ENCODE measurements at places on chromosomes 3 and 15.

DNA sequence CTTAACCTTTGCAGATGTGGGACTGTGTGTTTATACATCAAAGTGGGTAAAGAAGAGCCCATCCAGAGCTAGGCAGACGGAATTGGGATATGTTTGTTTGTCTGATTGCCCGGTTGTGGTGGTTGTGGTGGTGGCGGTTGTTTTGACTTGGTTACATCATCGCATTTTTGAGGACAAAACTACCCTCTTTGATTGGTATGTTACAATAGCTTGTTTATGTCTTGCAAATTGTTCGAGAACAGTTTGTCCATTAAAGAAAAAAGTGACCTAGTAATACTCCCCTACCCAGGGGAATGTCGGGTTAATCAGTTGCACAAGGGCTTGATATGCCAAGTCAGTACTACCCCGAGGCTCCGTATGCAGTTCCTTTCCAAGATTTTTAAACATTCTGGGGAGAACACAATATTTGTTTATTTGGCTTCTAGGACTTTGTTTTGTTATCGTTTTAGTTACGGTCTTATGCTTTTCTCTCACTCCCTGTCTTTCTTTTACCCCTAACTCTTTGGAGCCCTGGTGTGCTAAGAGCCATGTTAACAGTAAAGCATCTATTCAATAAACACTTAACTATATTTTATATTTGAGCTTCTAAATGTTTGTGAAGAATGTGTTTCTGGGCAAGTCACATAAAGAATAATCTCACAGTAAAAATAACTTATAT is 315.4 kb downstream of the LPP start:
- no peak for DNase-seq

DNA sequence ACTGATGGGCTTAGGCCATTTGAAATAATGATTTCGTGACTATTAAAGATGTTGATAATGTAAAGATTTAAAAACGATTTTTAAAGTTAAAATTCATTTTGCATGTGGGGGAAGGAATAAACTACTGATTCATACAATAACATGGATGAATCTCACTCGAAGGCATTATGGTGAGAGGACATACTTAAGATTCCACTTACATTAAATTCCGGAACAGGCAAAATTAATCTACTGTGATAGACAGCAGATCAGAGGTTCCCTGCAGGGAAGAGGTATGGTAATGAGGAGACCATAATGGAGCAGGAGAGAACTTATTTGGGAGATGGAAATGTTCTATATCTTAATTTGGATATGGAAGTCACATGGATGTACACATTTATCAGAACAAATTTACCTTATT is 28.4 kb upstream of the RAB6B start:
- DNase-seq = no peak

DNA sequence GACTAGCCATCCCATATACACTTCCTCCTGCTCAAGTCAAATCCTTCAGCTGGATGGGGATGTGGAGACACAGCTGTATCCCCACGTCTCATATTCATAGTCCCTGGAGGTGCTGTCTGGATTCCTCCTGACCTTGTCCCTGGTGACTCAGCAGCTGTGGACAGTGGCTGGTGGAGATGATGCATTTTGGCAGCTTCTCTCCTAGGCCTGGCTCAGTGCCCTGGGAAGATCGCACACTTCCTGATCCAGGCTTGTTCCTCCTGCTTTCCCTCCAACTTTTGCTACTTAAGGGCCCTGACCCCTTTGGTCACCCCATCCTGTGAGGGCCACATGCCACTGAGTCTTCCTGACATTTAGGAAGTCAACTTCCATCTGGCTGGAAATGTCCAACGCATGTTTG is 44.4 kb downstream of the ADAMTSL3 start:
- DNase-seq = peak; percentile 32

GRCh38 chr3:64321747-64322146 is 96.5 kb upstream of the PRICKLE2 start:
- DNase-seq = peak; percentile 6

GRCh38 chr15:41556677-41557076 is 2.3 kb upstream of the TYRO3 start:
- no peak for DNase-seq

DNA sequence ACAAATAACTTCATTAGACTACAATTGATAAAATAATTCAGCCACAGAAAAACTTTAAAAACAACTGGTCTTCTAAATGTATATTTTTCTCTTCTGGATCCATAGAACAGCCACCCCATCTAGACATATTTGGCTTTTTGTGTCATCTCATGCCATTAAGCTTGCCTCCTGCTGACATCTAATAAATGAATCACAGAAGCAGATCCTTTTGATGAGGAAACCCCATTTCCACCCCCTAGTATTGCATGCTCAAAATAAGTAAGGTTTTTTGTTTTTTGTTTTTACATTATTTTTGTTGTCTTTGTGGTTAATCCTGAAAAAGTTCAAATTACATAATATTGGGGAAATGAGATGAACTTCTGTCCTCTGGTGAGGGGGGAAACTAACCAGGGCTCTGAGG is 94.8 kb downstream of the DUT start:
- DNase-seq = no peak

DNA sequence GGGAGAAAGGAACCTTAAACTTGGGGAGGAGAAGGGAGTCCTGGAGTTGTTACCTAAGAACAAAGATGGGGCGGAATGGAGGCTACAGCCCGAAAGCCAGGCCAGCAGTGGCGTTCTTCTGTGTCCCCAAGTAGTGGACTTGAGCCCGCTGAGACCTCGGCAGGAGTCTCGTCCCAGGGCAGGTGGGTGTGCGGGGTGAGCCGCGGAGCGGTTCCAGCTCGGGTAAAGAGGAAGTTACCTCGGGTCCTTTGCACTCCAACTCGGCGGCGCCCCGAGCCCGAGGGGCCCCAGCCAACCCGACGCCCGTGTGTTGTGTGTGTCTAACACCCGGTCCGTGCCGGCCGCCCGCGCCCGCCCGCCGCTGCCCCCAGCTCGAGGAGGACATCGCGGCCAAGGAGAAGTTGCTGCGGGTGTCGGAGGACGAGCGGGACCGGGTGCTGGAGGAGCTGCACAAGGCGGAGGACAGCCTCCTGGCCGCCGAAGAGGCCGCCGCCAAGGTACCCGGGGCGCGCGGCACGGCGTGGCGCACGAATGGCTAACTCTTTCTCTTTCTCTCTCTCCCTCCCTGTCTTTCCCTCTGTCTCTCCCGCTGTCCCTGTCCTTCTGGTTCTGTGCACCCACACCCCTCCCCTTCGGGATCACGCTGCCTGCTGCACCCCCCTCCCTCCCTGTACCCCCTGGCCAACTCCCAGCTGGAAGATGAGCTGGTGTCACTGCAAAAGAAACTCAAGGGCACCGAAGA is 959 bp downstream of the TPM1 start:
- peak; percentile 48 for DNase-seq

- peak; percentile 45 for DNase-seq
Observed at GRCh38 chr3:141331377-141332318, 36.7 kb upstream of the ZBTB38 start.

DNA sequence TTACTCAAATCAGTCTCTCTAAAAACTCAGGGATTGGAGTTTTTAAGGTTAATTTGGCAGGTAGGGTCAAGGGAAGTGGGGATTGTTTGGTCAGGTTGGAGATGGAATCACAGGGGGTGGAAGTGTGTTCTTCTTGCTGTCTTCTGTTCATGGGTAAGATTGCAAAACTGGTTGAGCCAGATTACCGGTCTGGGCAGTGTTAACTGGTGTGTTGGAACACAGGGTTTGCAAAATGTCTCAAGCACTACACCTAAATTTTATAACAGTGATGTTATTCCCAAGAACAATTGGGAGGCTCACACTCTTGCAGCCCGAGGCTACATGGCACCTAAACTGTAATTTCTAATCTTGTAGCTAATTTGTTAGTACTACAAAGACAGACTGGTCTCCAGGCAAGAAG is 425.4 kb downstream of the PLOD2 start:
- no peak for DNase-seq

DNA sequence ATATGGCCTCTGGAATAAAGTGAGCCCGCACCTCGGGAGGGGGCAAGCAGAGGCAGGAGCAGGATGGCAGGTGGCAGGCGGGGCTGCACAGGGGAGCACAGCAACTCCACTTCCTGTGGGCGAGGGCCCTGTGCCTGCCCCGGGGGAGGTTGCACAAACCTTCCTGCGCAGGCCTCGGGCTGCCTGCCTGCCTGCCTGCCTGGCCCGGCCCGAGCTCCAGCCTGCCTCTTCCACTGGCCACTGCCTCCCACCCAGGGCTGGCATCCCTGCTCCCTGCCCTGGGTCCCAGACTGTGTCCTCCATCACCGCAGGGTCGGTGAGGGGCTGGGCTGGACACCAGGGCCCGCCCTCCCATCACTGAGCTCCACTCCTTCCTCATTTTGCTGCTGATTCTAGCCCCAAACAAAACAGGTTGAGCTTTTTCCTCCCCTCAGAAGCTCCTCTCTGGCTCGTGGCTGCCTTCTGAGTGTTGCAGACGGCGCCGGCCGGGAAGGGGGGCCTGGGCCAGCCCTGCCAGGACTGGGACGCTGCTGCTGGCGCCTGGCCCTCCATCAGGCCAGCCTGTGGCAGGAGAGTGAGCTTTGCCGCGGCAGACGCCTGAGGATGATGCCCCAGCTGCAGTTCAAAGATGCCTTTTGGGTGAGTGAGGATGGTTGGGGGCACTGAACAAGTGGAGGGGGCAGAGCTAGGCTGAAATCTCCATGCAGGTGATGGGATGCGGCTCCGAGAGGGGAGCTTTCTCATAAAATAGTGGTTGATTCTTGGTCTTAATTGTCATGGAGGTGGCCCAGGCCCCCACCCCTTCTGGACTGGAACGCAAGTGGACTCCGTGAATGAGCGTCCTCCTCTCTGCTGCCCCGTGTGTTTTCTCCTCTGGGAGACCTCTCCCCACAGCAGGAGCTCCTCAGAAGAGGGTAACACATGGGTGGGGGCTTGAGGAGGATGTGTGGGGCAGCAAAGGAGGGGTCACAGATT is at the start of gene PSTPIP1:
TSS of gene PSTPIP1 (plus strand) at position 156 of the 975 bp plus-strand sequence. CDS start at position 604, 448 bp downstream.
- no peak for DNase-seq

DNA sequence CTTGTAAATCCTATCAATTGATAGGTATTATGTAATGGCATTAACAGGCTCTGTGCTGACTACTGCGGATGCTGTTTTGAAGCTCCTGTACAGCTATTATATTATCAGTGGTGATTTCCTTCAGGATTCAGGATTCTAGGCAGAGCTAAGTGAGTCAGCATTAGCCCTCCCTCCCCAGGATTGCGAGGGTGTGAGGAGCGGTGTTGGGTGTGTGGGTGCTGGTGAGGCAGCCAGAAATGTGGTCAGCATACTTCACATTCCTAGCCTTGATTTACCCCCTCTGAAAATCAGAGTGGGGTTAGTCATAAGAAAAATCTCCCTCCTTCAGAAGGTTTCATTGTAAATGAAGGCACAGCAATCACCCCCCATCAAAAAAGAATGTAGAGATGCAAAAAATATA is 72.5 kb downstream of the SNTN start:
- DNase-seq = no peak

GRCh38 chr3:47227678-47228077 is 54.9 kb downstream of the KIF9 start:
- DNase-seq = no peak

- no peak for DNase-seq
Observed at GRCh38 chr3:38059148-38059547, 20.1 kb downstream of the DLEC1 start.

- DNase-seq = no peak
Observed at GRCh38 chr3:128400671-128401070, 66.0 kb downstream of the DNAJB8 start.

- peak; percentile 17 for DNase-seq
Observed at GRCh38 chr3:59286791-59287531, 237.1 kb upstream of the CFAP20DC start.

DNA sequence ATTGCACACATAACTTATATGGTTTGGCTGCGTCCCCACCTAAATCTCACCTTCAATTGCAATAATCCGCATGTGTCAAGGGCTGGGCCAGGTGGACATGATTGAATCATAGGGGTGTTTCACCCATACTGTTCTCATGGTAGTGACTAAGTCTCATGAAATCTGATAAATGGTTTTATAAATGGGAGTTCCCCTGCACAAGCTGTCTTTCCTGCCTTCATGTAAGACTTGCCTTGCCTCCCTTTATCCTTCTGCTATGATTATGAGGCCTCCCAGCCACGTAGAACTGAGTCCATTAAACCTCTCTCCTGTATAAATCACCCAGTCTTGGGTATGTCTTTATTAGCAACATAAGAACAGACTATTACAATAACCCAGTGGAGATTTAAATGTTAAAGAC is 653.9 kb downstream of the ROBO1 start:
- no peak for DNase-seq

DNA sequence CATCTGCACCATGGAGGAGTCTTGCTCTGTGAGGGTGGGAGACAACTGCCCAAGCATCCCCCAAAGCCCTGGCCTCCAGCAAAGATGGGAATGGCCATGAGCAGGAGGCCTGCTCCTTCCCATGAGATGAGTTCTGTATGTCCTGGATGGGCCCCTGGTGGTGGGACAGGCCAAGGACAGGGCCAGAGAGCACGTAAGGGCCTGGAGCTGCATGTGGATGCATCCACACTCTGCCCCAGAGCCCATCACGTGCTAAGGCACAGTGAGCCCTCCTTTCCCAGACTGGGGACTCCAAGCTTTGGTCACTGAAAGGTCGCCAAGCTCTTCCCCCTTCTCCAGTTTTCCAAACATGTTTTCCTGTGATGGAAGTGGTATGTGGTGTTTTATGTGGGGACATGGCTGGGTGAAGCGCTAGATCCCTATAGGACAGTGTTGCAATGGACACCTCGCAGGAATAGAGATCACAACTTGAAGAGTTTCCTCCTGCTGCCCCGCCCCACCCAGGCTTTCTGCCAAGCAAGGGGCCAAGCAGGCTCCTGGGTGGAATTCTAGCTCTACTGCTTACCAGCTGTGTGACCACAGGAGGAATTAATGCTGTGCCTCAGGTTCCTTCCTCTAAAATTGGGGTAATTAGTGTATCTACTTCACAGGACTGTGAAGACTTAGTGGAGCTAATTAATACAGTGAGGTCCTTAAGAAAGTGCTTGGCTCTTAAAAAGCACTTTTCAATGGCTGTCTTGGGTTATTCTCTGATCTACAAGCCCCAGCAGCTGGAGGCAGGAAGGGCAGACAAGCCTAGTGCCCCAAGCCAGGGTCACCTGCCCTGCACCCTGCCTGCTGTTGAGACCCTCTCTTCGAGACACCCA is 106.4 kb upstream of the RPL32 start:
- no peak for DNase-seq

GRCh38 chr3:140995881-140996280 is 54.2 kb downstream of the SLC25A36 start:
- no peak for DNase-seq

DNA sequence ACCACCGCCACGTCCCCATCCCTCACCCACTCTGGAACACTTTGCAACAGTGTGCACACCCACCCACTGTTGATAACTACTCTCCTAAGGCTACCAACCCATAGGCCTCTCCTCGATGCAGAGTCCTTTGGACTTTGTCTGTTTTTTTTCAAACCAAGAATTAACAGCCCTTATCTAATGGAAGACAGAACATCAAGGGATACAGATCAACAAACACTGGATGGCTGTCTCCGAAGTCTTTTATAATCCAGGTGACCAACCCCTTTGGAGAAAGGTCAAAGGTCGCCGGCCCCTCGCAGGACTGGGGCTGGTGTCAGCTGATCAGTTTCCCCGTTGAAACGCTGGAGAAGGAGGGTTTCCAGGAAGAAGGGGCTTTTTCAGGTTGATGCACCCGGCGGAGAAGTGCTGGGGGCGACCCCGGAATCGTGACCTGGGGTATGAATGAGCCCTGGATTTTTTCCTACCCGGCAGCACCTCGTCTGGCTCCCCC is 532 bp downstream of the B4GALT4 start:
- peak; percentile 56 for DNase-seq

GRCh38 chr3:125186261-125186787 is 26.2 kb downstream of the SLC12A8 start:
- DNase-seq = peak; percentile 18

GRCh38 chr15:98169551-98169950 is 209.0 kb downstream of the ARRDC4 start:
- no peak for DNase-seq

- DNase-seq = no peak
Observed at GRCh38 chr3:146134348-146135117, 26.5 kb downstream of the PLOD2 start.
